Bladder microvascular endothelial cell (primary cell): ENCODE measurements at places on chromosomes 13 and 19. TPM values are rescaled to one million over a fixed set of nuclear protein-coding genes. Genes with fewer than 3 reads are reported as not detected.

The MAP3K10 gene
- 5.0 and 9.8 TPM in 2 replicates for total RNA-seq

The ZNF525 gene
- total RNA-seq = 5.0 and 8.6 TPM in 2 replicates

The ZC3H4 gene
- total RNA-seq = 7.4 and 17.5 TPM in 2 replicates

The CD37 gene
- not detected in 2 replicates for total RNA-seq

The CACNG6 gene
- 0.25 and 0.81 TPM in 2 replicates for total RNA-seq

The RTBDN gene
- total RNA-seq = not detected in 2 replicates

The ACER1 gene
- not detected in 2 replicates for total RNA-seq

The KIR3DL1 gene
- not detected in 2 replicates for total RNA-seq

The CABP5 gene
- not detected in 2 replicates for total RNA-seq

The ZNF611 gene
- total RNA-seq = 6.2 and 15.4 TPM in 2 replicates

The TICAM1 gene
- 3.1 and 7.0 TPM in 2 replicates for total RNA-seq

The GPR183 gene
- under 0.01 and 0.19 TPM in 2 replicates for total RNA-seq

The EDNRB gene
- 22.8 and 37.7 TPM in 2 replicates for total RNA-seq

The ZNF497 gene
- total RNA-seq = 0.81 and 1.6 TPM in 2 replicates

The CD22 gene
- total RNA-seq = 1.6 and 1.7 TPM in 2 replicates

The WDR87 gene
- total RNA-seq = not detected in 2 replicates

The WDR62 gene
- 3.9 and 4.4 TPM in 2 replicates for total RNA-seq

The ZNF613 gene
- 5.3 and 14.6 TPM in 2 replicates for total RNA-seq

The CATSPERD gene
- not detected in 2 replicates for total RNA-seq

The KANK3 gene
- 41.8 and 97.5 TPM in 2 replicates for total RNA-seq

The SPACA4 gene
- total RNA-seq = not detected in 2 replicates

The CCNA1 gene
- total RNA-seq = 1.6 and 9.0 TPM in 2 replicates

The CBLC gene
- 0.06 TPM in 1 of 2 replicates, not detected in the other for total RNA-seq

The PSG1 gene
- 0.06 TPM in 1 of 2 replicates, not detected in the other for total RNA-seq

The ZNF223 gene
- 2.8 and 6.5 TPM in 2 replicates for total RNA-seq

The KLK10 gene
- total RNA-seq = 2.3 TPM in 1 of 2 replicates, not detected in the other

The FAM216B gene
- total RNA-seq = not detected in 2 replicates

The HIF3A gene
- 11.0 and 41.9 TPM in 2 replicates for total RNA-seq

The TNFSF11 gene
- total RNA-seq = not detected in 2 replicates

The ABCC4 gene
- total RNA-seq = 6.7 and 7.8 TPM in 2 replicates

The BRD4 gene
- 8.1 and 21.3 TPM in 2 replicates for total RNA-seq

The NUP58 gene
- total RNA-seq = 32.9 and 51.0 TPM in 2 replicates

The RDH8 gene
- not detected in 2 replicates for total RNA-seq

The RAB3A gene
- total RNA-seq = 0.16 and 0.94 TPM in 2 replicates

The CGB2 gene
- not detected in 2 replicates for total RNA-seq

The SIGLEC12 gene
- total RNA-seq = not detected in 2 replicates

The SLITRK1 gene
- not detected in 2 replicates for total RNA-seq

The ZNF135 gene
- total RNA-seq = 0.97 and 2.6 TPM in 2 replicates

The DPRX gene
- not detected in 2 replicates for total RNA-seq

The ICAM5 gene
- total RNA-seq = 0.16 and 0.25 TPM in 2 replicates

The SIGLECL1 gene
- not detected in 2 replicates for total RNA-seq

The RASL11A gene
- total RNA-seq = 1.3 TPM in 2 replicates

The SLC46A3 gene
- 1.4 and 3.7 TPM in 2 replicates for total RNA-seq

The CLEC4M gene
- total RNA-seq = 0.44 TPM in 1 of 2 replicates, not detected in the other

The PRTN3 gene
- total RNA-seq = not detected in 2 replicates
